ENCODE measurements at places on chromosomes 4 and X.

- DNase-seq = no peak
These were observed 606.8 kb upstream of the KLHL4 start for GRCh38 chrX:86910602-86911311.

DNA sequence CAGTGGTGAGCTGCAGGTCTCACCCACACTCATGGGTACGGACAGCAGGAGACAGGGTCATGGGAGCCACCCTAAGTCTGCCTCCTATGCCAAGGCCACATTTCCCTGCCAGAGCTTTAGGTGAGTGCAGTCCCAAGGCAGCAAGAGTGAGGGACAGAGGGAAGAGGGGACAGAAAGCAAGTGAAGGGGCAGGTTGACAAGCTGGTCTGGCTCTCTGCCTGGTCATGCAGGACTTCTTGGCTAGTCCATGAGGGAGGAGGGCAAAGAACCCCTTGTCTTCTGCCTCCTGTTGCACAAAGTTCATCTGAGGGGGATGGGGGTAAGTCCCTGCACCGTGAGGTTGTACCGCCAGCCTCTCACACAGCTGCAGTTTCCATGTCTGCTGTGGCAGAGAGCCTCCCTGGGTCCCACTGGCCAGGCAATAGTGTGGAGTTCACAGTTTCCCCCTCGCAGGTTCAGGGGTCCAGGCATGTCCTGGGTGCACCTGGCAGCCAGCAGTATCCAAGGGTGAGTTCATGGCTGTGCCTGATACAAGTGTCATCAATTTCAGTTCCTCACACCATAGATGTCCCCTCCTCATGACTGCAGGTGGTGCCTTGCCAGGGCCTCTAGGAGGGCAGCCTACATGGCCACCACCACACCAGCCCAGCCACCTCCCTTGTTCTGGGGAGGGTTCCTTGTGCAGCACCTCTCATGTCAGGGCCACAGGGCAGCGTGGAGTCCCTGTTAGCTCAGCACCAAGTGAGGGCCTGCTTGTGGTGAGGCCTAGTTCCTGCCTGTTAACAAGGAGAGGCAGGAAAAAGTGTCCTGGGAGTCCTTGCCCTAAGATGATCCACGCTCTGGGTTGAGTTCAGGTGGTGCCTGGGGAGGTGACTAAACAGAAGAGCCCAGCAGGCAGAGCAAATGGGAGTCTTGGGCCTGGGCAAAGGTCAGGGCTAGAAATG is 72.5 kb downstream of the ADRA2C start:
- no peak for DNase-seq

DNA sequence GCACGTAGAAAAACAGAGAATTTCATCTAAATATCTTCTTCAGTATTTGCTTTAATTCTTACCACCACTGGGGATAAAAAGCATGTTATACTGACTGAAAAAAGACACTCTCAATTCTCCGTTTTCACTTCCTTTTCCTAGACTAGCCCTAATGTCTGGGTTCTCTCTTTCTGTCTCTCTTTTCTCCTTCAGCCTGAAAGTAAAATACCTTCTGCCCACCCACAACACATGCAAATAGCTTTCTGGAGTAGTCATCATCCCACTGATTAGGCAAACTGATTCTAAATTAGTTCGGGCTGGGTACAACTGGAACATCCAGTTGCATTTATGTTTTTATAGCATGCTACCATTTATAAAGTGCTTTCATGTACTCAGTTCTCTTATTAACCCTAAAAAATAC is 142.4 kb upstream of the ANKRD50 start:
- DNase-seq = no peak

- DNase-seq = no peak
These were observed 26.1 kb upstream of the LONRF3 start for GRCh38 chrX:118948270-118948669.

- DNase-seq = no peak
These were observed 148.3 kb downstream of the BANK1 start for GRCh38 chr4:101938836-101939235.

DNA sequence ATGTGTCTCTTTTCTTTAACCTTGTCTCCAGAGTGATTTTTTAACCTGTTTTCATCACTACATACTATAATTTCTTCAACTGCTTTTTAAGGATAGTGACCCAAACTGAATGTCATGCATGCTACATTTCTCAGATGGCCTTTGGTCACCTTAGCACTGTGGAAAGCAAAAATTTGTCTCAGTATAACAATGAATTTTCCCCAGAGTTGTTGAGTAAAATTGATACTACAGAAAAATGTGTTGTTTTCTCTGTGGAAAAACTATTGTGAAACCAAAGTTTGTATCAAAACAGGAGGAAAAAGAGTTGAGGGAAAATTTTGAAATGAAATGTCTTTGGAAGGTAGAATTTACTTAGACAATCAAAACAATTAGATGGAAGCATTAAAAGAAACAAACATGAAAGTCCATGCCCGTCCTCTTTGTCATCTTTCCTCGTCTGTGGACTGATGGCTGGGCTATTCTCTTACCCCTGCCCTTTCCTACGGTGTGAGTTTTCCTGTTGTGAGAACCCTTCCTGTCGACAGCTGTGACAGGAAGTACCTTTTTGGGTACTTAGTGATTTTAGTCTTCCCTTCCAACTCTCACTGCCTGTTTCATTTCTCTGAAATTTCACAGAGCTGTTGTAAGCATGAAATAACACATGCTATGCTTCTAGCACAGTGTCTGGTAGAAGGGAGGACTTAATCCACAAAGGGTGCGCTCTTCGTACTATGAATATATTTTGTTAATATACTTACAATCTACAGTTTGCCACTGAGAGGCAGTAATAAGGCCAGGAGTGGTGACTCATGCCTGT is 50.8 kb downstream of the LRP2BP start:
- no peak for DNase-seq
